ENCODE measurements at places on chromosomes 12 and 14. TPM values are rescaled to one million over a fixed set of nuclear protein-coding genes. Genes with fewer than 3 reads are reported as not detected.

ATP2B1 gene
- total RNA-seq, result 36.7 TPM

AKAP6 gene
- 1.8 TPM for total RNA-seq

NUP37 gene
- total RNA-seq, result 47.7 TPM

DEPDC4 gene
- 2.3 TPM for total RNA-seq

TROAP gene
- total RNA-seq, result 80.4 TPM

SLC25A21 gene
- not detected for total RNA-seq

MAX gene
- total RNA-seq, result 155 TPM

PTPRO gene
- 3.7 TPM for total RNA-seq

NANOG gene
- not detected for total RNA-seq

PIK3C2G gene
- not detected for total RNA-seq

EFCAB11 gene
- 11.6 TPM for total RNA-seq

OR4K15 gene
- total RNA-seq, result not detected

CMKLR1 gene
- total RNA-seq, result 1.0 TPM

BHLHE41 gene
- total RNA-seq, result 0.36 TPM

CACNA1C gene
- total RNA-seq, result 0.11 TPM

GDF3 gene
- not detected for total RNA-seq

PAX9 gene
- total RNA-seq, result not detected

ANG gene
- total RNA-seq, result 1.0 TPM

JDP2 gene
- 3.0 TPM for total RNA-seq

Data from activated naive CD8-positive, alpha-beta T cell treated with anti-CD3 and anti-CD28 coated beads, Interleukin-2, amount 10 ng/mL, durations not matched to agents 7 days and 5 days (primary cell).